ENCODE measurements at places on chromosomes 13 and 19. TPM values are rescaled to one million over a fixed set of nuclear protein-coding genes. Genes with fewer than 3 reads are reported as not detected.

The MISP gene
- total RNA-seq = 0.23 TPM

The LGALS14 gene
- not detected for total RNA-seq

The KLHL1 gene
- total RNA-seq = not detected

The ATCAY gene
- not detected for total RNA-seq

The AP1M2 gene
- not detected for total RNA-seq

The OR4F17 gene
- total RNA-seq = not detected

GRCh38 chr13:23715762-23716235 lies 145.6 kb downstream of the TNFRSF19 start:
- DNase-seq = peak; percentile 26

DNA sequence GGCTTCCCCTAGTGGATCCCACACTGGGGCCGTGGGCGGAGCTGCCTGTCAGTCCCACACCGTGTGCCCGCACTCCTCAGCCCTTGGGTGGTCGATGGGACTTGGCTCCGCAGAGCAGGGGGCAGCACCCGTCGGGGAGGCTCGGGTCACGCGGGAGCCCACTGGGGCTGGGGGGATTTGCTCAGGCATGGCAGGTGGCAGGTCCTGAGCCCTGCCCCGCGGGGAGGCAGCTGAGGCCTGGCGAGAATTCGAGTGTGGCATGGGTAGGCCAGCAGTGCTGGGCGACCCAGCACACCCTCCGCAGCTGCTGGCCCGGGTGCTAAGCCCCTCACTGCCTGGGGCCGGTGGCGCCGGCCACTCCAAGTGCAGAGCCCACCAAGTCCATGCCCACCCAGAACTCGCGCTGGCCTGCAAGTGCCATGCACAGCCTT lies 481.7 kb upstream of the PRR20A start:
- DNase-seq = no peak

GRCh38 chr19:3986260-3987041 lies 1.2 kb upstream of the EEF2 start:
- peak; percentile 89 for DNase-seq

DNA sequence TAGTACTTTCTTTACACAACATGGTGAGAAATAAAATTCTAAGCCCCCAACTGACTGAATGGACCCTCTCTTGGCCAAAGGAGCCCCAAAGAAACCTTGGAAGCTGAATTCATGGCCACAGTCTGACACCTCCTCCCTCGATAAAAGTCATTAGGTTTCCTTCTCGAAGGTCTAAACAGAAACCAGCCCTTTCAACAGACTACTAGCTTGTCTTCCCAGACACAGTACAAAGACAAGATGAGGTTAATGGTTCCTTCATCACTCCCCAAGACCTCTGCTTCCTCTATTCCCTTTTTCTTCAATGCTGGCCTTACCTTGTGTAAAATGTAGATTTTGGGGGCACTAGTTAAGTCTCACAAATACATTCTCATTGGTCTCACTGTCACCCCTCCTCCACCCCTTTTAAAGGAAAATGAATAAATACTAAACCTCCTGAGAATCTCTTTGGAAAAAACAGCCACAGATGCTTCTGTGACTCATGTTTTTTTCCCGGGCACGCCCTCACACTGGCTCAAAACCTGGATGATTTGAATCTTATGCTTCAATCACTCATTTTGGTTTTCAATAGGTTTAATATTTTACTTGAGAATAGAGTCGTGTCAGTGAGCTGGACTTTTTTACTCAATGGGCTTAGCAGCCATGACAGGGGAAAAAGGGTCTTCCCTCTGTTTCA lies 65.8 kb upstream of the MED4 start:
- no peak for DNase-seq

DNA sequence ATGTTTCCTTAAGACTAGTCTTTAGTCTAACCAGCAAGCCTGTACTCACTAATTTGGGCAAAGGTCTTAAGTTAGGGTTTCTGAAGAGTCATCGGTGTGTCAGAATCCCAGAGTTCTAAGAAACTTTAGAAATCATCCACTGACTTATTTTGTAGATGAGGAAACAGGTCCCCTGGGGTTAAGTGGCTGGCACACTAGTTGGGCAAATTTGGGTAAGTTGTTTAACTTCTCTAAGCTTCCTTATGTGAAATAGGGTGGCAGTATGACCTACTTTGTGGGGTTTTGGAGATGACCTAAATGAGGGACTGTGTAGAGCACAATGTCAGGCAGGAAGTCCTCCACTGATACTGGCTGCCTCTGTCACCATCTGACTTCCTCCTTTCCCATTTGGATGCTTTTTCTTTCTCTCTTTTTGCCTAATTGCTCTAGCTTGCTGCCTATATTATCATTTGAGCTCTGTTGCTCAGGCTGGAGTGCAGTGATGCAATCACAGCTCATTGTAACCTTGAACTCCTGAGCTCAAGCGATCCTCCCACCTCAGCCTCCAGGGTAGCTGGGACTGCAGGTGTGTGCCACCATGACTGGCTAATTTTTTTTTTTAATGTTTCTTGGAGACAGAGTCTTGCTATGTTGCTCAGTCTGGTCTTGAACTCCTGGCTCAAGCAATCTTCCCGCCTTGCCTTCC lies 2.3 kb downstream of the ADGRE3 start:
- DNase-seq = peak; percentile 31

GRCh38 chr13:99344610-99345208 lies 37.5 kb upstream of the GPR183 start:
- DNase-seq = no peak

GRCh38 chr13:36143738-36144137 lies 12.6 kb upstream of the DCLK1 start:
- DNase-seq = no peak

DNA sequence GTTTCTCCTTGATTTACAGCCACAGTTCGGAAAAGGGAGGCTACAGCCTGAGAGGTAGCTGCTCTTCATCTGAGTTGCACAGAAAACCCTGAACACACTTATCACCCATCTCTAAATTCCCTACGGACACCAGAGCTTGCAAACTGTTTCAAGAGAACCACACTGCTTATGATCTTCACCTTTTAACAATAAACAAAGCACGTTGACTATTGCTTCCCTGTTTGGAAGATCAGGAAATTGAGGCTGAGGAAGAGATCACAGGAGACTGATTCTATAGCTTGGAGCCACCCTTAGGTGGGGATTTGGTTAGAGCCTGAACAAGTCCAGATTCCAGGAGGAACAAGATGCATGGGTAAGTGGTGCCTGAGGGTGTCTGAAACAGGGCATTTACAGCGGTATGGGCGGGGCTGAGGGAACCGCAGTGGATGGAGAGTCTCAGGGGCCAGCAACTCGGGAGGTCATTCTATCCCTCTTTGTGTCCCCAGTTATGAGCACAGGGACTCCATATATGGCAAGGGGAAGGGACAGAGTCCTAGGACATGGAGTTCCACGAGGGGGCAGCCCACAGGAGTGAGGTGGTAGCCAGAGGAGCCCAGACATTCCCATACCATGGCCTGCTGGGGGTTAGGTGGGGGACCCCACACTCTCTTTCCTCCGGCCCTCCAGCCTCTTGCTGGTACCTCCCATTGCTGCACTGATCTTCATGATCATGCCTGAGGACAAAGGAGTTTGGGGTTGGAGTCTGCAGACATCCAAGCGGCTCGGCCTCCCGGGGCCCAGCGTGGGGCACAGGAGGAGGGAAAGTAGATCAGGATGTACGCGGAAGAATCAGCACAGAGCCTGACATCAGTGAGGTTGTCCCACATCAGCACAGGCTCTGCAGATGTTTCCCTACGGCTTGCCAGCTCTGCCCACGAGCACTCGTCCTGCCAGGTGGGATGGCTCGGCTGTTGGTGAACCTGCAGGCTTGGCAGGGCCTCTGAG lies 162.3 kb upstream of the ZNF536 start:
- DNase-seq = no peak

DNA sequence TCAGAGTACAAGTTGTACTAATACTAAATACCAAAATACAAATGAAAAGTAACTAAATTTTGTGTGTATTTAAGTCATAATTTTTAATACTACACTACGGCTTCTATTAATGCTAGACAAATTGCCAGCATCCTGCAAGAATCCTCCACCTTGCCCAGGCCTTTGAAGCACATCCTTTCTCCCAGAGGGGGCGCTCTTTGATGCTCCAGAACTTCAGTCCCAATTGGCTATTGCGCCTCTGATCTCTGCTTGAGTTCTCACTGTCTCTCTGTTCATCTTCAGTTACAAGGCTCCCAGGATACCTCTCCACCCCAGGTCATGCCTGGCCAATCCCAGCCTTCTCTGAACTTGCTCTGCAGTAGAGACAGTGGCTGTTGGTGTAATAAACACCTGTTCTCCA lies 141.0 kb downstream of the DCLK1 start:
- DNase-seq = no peak

- no peak for DNase-seq
Measured at GRCh38 chr19:44747739-44748425, 626 bp upstream of the BCL3 start.

DNA sequence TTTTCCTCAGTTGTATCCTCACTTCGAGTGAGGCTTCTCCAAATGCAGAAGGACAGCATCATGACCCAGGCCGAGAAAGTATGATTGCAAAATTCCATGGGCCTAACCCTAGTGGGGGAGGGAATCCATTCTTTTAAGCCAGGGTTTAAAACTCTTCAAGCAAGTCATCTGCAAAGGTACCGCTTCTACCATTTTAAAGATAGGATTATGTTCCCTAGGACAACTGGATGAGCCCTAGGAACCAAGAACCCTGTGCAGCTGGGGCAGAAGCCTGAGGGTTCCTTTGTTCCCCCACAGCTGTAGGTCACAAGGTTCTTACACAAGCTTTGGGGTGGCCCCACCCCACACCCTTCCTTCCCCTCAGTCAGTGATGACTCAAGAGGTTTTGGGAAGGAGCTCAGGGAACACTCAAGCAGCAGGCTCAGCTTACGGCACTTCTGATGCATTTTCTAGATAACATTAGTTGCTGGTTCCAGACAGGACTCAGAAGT lies 13.5 kb downstream of the ARL11 start:
- no peak for DNase-seq

- no peak for DNase-seq
Measured at GRCh38 chr19:1974381-1975161, 33.6 kb downstream of the CSNK1G2 start.

DNA sequence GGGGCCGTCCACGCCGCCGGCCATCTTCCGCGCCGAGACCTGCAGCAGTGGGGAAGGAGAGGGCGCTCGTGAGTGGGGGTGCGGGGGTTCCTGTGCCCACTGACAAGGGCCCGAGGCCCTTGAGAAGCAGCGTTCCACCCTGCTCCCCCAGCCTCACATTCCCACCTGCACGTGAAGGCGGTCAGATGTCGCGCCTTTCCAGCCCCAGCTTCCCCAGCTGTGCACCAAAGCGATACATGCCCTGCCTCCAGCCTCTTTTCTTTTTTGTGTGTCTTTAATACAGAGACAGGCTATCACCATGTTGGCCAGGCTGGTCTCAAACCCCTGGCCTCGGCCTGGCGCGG lies 11.5 kb downstream of the ZBTB7A start:
- DNase-seq = no peak

GRCh38 chr19:52735734-52736133 lies 890 bp upstream of the ZNF611 start:
- no peak for DNase-seq

- DNase-seq = peak; percentile 93
Measured at GRCh38 chr19:9309974-9310446, 372 bp upstream of the ZNF699 start.

DNA sequence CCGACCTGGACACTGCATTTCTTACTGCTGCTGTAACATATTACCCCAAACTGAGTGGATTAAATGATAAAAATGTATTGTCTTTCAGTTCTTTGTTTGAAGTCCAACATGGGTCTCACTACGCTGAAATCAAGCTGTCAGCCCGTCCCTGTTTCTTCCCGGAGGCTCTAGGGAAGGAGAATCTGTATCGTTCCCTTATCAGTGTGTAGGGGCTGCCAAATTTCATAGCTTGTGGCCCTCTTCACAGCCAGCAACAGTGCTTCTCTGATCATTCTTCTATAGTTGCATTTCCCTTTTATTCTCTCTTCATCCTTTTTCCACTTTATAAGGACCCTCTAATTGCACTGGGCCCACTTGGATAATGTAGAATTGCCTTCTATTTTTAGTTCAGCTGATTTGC lies 10.1 kb downstream of the ZNF234 start:
- DNase-seq = no peak

DNA sequence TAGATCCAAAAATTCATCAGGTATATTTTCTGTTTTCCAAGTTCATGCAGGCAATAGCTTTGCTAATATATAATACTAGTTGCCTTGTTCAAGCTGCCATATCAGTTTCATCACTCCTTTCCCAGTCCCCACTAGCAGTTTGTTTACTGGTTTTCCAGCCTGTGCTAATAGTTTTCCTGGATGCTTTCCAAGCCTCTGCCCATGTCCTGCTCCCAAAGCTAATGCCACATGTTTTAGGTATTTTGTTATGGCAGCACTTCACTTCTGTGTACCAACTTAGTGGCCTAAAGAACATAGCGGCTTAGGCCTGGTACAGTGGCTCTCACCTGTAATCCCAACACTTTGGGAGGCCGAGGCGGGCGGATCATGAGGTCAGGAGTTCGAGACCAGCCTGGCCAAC lies 28.1 kb upstream of the ZNF527 start:
- DNase-seq = no peak

GRCh38 chr19:47860602-47861297 lies 1.7 kb downstream of the TPRX2 start:
- no peak for DNase-seq

- no peak for DNase-seq
Measured at GRCh38 chr13:26024558-26024957, 27.3 kb downstream of the SHISA2 start.

- no peak for DNase-seq
Measured at GRCh38 chr13:110309661-110310524, 2.8 kb downstream of the COL4A2 start.

DNA sequence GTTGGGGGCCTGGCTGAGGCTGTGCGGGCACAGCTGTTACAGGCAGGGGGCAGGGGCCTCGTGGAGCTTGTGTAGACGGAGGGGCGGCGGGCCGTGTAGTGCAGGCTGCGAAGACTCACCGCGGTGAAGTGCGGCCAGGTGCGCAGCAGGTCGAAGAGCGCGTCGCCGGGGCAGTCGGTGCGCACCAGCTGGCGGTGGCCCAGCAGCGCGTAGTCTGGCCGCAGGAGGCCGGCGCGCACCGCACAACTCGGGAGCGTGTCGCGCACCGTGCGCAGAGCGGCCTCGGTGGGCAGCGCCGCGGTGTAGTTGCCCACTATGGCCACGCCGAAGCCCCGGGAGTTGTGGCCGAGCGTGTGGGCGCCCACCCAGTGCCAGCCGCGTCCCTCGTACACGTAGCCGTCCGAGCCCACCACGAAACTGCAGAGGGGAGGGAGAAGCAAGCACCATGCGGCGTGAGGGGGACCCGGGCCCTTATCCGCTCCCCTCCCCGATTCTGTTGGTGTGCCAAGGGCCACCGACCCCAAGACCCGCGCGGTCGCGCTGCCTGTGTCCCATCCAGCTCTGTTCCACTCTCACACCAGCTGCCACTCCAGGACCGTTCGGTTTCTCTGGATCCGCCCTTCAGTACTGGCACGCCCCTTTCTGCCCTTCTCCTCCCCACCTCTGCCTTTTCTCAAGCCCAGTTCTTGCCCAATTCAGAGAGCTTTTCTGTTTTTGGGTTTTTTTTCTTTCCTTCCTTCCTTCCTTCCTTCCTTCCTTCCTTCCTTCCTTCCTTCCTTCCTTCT lies 5.4 kb upstream of the RASAL3 start:
- DNase-seq = no peak
